Suppressor macrophage treated with lipopolysaccharide for 4 hours (primary cell): ENCODE measurements at places on chromosomes 11 and 22.

DNA sequence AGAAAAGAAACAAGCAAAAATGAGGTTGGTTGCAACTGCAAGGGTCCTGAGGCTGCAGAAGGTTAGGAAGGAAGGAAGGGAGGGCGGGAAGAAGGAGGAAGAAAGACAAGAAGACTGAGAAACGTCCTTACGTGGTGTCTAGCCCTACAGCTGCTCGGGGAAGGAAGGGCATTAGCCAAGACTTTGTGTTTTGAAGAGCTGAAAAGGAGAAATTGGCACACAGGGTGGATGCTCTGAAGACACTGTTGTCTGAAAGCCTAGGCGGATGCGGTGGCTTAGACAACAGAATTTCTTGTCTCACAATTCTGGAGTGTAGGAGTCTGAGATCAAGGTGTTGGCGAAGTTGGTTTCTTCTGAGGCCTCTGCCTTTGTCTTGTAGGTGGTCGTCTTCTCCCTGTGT lies 60.7 kb downstream of the MCM5 start:
- DNase-seq: no peak

- peak; percentile 61 for DNase-seq
Measured at GRCh38 chr11:102560555-102561011, 30.0 kb upstream of the MMP7 start.

DNA sequence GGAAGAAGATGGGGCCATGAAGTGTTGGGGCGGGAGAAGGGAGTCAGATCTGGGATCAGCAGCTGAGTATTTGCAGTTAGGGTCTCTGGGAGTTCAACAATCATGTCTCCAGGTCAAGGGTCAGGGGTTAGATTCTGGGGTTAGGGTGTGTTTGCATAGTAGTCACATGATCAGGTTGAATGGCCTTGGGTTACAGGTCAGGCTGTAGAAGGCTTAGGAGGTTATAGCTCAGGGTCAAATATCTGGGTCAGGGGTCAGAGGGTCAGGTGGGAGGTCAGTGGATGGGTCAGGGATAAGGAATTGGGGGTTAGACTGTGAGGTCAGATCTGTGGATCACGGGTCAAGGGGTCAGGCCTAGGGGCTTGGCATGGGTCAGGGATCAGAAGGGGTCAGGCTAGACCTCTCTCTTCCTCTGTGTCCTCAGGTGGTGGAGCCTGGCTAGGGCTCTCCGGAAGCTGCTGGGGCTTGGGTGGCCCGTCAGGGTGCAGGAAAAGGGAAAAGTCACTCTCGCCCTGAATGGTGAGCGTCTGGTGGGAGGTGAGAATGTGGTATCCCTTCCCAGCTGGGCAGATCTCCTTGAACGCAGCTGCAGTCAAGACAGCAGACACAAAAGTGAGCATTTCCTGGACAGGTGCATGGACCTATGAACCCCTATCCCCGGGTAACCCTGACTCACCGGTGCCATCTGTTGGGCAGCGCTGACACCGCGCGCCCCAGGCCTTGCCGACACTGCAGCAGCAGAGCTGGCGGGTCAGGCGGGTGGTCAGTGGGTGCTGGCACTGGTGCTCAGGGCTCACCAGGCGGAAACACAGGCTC lies 6.4 kb downstream of the LTBP3 start:
- DNase-seq: peak; percentile 52

- DNase-seq: no peak
Measured at GRCh38 chr11:58927393-58928106, 11.7 kb upstream of the GLYATL1 start.

DNA sequence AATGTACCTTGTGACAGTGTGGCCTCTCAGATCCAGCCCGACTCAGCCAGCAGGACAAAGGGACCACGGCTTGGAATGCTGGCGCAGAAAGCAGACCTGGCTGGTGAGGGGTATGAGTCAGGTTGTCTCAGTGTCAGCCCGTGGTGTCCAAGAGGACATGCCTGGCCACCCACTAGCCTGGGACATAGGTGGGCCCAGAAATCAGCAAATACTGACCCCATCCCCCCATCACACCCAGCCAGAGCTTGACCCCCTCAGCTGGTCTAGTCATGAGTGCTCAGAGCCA lies 4.5 kb downstream of the BANF1 start:
- DNase-seq: no peak

DNA sequence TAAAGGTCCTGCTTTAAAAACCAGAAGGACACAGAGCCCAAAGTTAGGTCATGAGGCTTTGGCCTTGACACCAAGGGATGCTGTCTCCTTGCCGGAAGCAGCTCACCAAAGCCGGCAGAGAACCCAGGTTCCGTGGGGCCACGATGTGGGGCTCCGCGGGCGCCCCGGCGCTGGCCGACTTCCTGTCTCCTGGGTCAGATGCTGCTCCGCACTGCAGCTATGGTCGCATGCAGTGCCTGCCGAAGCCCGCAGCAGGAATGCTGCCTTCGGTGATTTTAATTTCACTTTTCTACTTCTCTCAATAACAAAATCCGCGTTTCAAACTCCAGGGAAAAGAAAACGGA lies 454 bp upstream of the OTUB1 start:
- DNase-seq: peak; percentile 39

DNA sequence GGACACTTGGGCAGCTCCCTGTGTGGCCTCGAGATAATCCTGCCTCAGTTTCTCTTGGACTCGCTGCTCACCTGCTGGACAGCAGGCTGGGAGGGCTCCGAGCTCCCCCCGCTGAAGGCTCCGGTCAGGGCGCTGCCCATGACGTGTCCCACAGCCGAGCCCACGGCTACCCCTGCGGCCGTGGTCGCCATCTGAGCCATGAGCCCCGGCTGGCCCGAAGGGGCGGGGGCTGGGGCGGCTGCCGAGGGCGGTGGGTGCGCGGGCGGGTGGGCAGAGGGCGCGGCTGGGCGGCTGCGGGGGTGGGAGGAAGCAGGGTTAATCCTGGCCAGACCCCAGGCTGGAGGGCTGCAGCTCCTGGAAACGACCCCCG lies 484 bp downstream of the CHCHD10 start:
- DNase-seq: no peak

- no peak for DNase-seq
Measured at GRCh38 chr22:28750471-28750881, 8.6 kb downstream of the HSCB start.

GRCh38 chr11:103480421-103480820 lies 371.2 kb downstream of the DYNC2H1 start:
- DNase-seq: no peak

DNA sequence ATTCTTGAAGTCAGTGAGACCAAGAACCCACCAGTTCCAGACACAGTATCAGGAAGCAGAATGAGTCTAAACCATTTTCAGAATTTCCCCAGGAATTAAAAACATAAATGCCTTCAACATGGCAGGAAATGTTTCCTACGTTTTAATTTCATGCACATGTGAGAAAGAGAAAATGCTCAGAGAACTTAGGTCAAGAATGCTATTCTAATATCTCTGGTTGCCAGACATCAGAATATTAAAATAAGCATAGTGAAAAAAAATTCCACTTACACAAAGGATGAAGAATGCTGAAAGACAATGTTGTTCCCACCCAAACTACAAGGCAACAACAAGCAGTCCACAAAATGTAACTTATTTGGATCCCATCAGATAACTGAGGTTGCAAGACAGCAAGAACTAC lies 104.8 kb downstream of the RAB38 start:
- DNase-seq: no peak

GRCh38 chr11:11072067-11072466 lies 214.2 kb upstream of the ZBED5 start:
- DNase-seq: no peak

DNA sequence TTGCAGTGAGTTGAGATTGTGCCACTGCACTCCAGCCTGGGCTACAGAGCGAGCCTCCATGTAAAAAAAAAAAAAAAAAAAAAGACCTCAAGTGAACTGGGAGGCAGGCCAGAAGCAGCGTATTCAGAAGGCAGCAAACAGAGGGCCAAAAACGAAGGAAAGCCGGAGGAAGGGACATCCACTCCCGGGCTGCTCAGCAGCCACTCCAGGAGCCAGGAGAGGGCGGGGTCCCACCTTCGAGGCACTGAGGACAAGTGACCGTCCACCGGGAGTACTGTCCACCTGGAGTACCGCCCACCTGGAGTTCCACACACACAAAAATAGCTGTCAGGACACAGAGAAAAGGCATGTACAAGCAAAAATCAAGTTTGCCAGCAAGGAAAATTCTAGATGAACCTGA lies 5.5 kb downstream of the TOLLIP start:
- no peak for DNase-seq

- DNase-seq: peak; percentile 89
Measured at GRCh38 chr11:67464411-67465188, 4.5 kb downstream of the TMEM134 start.

DNA sequence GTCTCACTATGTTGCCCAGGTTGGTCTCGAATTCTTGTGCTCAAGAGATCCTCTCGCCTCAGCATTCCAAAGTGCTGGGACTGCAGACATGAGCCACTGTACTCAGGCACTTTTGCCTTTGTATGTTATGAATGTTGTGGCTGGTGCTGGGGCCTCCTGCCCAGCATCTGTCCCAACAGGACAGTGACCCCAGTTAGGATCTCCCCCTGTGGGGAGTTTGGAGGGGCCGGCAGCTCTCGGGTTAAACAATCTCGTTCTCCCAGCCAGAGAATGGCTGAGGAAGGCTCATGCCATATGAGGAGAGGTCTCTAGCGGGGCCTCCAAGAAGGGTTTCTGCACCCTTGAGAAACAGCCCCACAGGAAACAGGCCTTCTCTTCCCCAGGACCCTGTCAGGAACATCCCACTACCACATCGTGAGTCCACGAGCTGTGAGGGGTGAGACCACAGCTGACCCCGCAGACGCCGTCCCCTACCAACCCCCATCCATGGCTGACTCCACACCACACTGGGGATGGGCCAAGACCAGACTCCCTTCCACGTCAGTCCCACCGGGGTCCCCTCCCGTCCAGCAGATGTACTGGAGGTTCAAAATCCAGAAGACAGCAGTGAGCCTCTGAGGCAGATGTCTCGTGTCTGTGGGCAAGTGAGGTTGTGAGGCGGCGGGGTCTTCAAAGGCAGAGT lies 54.1 kb downstream of the SHANK2 start:
- DNase-seq: no peak

- DNase-seq: no peak
Measured at GRCh38 chr11:15519124-15519791, 404.5 kb downstream of the INSC start.

GRCh38 chr11:97351939-97352338 lies 962.1 kb downstream of the JRKL start:
- DNase-seq: no peak

DNA sequence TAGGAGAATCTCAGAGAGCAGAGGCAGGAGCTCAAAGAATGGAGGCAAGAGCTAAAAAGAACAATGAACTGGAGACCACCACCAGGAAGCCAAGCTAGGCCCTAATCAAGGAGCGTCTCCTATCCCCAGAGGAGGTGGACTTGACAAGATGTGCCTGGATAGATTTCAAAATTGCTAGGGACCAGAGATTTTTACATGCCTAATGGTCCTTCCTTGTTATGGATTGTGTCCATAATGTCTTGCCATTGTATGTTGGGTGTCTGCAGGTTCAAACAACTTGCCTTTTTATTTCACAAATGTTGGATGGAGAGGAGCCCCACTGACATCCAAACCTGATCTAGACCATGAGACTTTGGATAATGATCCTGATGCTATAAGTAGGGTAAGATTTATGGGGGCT lies 88.2 kb upstream of the TP53I11 start:
- no peak for DNase-seq
